ENCODE measurements at places on chromosomes 4 and X.

GRCh38 chrX:153755136-153755535, 8.9 kb upstream of the PLXNB3 start:
- DNase-seq: no peak

- DNase-seq: no peak
Measured at GRCh38 chr4:53653484-53654053, 62.3 kb upstream of the LNX1 start.

GRCh38 chrX:31199840-31200114, 127.9 kb upstream of the FTHL17 start:
- DNase-seq: no peak

GRCh38 chr4:106614441-106614840, 245.9 kb upstream of the GIMD1 start:
- DNase-seq: no peak

DNA sequence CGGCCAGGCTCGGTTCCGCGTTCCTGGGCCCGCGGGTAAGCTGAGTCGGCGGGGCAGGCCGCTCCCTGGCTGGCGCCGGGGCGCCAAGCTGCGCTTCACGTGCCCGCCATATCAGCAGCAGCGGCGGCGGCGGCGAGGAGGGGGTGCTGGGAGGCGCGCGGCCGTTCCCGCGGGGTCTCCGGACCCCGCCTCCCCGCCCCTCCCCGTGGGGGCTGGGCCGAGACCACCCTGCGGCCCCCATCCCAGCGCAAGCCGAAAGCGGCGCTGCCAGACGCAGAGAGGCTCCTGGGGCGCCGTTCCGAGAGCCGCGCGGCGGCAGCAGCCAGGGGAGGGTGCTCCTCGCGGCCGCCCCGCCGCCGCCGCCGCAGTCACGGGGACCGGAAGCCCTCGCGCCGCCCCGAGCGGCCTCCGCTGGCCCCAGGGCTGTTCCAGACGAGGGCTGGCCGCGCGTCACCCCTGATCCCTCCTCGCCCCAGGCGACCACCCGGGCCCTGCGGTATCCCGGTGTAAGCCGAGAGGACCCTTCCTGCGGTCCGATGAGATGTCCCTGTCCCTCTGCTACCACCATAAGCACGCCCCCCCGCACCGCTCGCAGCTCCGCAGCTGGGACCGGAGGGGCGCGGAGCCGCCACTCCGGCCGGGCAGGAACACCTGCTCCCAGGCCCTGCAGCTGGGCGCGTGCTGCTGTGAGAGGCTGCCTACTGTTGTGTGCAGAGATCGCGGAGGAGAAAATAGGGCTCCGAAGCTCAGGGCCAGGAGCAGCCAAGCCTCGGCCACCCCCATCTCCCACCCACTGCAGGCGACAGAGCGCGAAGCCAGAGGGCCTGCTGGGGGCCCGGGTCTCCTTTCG, 7.5 kb upstream of the BCOR start:
- DNase-seq: no peak

All from activated T-cell treated with anti-CD3 and anti-CD28 coated beads for 4 hours (primary cell).